Activated naive CD8-positive, alpha-beta T cell treated with anti-CD3 and anti-CD28 coated beads, Interleukin-2, amount 10 ng/mL, durations not matched to agents 7 days and 5 days (primary cell): ENCODE measurements at places on chromosomes 1 and 21. TPM values are rescaled to one million over a fixed set of nuclear protein-coding genes. Genes with fewer than 3 reads are reported as not detected.

MTMR11 gene
- total RNA-seq, result 1.8 TPM

LCA5L gene
- not detected for total RNA-seq

- peaks cover 5% of the 10 kb centered on the region for H3K36me3 ChIP-seq
- H3K27me3 ChIP-seq, result peaks cover 15% of the 10 kb centered on the region
- no peak overlapping the region for H3K27ac ChIP-seq
- H3K4me3 ChIP-seq, result no peak overlapping the region
- no peaks in the 10 kb centered on the region for H3K4me1 ChIP-seq
Measured at GRCh38 chr21:43204638-43205037, 35.8 kb downstream of the CRYAA start.

DNA sequence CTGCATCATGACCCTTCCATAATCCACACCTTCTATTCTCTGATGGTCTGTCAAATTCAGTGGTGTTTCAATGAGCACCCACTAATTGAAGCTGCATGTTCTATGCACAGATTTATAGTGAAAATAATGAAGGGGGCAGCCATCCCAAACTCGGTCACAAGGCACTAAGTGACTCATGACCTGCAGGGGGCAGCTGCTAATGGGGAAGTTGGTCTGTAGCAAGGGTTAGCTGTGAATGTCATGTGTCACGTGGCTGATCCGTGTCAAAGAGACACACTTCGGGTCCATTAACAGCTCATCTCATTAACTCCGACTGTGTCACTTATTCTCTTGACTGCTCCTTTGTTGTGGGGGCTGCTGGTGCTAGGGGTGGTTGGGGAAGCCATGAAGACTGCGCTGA lies 306.6 kb downstream of the PCP4 start:
- H3K27me3 ChIP-seq, result no peaks in the 10 kb centered on the region
- H3K36me3 ChIP-seq, result no peaks in the 10 kb centered on the region
- H3K27ac ChIP-seq, result no peak overlapping the region
- H3K4me1 ChIP-seq, result no peaks in the 10 kb centered on the region
- H3K4me3 ChIP-seq, result no peak overlapping the region

GRCh38 chr1:84264961-84265360 lies 36.5 kb upstream of the SAMD13 start:
- no peak overlapping the region for H3K4me3 ChIP-seq
- DNase-seq, result no peak
- H3K27ac ChIP-seq, result no peak overlapping the region
- H3K36me3 ChIP-seq, result peaks cover 2% of the 10 kb centered on the region
- no peaks in the 10 kb centered on the region for H3K27me3 ChIP-seq

KCNJ9 gene
- not detected for total RNA-seq

ZNF670 gene
- 1.6 TPM for total RNA-seq

GRCh38 chr1:93804412-93804811 lies 74.6 kb downstream of the DNTTIP2 start:
- H3K4me1 ChIP-seq, result no peaks in the 10 kb centered on the region
- H3K27me3 ChIP-seq, result peaks cover 11% of the 10 kb centered on the region
- DNase-seq, result no peak
- no peak overlapping the region for H3K27ac ChIP-seq
- H3K36me3 ChIP-seq, result peaks cover 4% of the 10 kb centered on the region

MYOG gene
- not detected for total RNA-seq

OLIG2 gene
- not detected for total RNA-seq

OR6P1 gene
- not detected for total RNA-seq

DNA sequence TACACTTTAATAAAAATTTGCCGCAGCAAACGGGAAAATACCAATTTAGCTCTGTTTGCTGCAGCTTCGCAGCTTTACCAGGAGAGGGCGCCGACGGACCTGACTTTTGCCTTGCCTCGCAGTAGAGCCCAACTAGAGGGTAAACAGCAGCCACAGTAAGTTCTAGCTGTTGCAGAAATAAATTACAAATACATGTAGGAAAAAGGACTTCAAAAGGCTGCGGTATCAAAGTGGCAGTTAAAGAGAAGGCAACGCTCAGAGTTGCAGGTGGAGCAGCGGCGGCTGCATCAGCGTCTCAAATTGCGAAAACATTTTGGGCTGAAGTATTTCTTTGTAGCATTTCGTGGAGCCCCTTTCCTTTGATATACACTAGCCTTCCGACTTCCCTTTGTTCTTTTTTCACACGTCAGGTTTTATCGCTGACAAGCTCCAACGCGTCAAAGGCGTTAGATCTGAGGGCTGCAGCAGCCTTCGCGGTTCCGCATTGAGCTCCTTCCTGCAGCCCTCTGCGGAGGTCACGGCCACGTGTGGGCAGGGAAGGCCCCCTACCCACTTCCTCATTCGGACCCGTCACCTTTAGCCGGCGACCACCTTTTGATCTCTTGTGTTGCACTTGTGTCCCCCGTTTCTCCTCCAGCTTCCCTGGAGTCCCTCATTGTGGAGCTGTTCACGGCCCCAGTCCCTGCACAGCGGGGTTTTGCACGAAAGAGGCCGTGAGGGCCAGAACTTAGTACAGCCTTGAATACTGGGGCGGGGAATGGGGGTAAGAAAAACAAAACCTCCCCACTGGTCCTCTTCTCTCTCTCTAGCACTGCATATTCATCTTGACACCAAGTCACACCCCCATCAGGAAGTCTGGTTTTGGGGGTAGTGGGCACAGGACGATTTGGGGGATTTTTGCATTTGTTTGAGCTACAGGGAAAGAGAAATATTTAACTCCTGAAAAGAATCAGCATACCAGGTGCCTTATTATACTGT lies 72.8 kb downstream of the S1PR1 start:
- no peaks in the 10 kb centered on the region for H3K27me3 ChIP-seq
- peak overlapping the region; percentile 96 for H3K27ac ChIP-seq
- peak; percentile 77 for DNase-seq
- H3K4me3 ChIP-seq, result peak overlapping the region; percentile 76
- no peaks in the 10 kb centered on the region for H3K36me3 ChIP-seq
- peaks cover 59% of the 10 kb centered on the region for H3K4me1 ChIP-seq

DNA sequence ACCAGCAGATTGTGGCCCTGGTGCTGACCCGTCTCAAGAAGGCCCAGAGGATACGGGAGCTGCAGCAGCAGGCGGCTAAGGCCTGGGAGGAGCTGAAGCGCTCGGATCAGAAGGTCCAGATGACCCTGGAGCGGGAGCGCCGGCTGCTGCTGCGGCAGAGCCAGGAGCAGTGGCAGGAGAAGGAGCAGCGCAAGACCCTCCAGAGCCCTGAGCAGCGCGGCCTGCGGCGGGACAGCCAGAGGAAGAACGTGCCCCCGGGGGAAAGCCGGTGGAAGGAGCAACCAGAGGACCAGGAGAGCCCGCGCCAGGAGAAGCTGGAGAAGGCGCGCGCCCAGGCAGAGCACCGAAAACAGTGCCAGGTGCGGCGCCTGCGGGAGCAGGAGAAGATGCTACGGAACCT lies 1.0 kb downstream of the CCDC185 start:
- no peak overlapping the region for H3K4me3 ChIP-seq
- DNase-seq, result no peak
- no peak overlapping the region for H3K27ac ChIP-seq

CNIH3 gene
- total RNA-seq, result 1.6 TPM

NBPF4 gene
- total RNA-seq, result 0.11 TPM
